KG1 (cell line): ENCODE measurements at places on chromosomes 7 and 10.

GRCh38 chr7:136030867-136031318 lies 53.7 kb upstream of the MTPN start:
- DNase-seq, result no peak

DNA sequence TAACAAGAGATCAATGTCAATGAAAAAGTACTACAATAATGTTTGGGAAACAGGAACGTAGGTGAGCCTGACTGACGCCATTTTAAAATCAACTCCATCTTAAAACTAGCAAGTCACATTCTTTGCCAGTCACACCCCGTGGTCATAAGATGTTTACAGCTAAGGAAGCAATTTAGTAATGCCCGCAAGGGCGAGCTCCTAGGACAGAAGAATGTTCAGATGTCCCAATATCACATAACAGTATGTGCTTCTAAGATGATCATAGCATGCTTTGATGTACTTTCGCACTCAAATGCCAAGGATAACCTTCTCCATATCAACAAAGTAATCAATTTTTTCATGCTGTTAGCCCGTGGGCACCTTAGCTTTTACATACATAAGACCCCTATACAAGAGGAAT lies 113.8 kb upstream of the EGFR start:
- DNase-seq, result no peak

DNA sequence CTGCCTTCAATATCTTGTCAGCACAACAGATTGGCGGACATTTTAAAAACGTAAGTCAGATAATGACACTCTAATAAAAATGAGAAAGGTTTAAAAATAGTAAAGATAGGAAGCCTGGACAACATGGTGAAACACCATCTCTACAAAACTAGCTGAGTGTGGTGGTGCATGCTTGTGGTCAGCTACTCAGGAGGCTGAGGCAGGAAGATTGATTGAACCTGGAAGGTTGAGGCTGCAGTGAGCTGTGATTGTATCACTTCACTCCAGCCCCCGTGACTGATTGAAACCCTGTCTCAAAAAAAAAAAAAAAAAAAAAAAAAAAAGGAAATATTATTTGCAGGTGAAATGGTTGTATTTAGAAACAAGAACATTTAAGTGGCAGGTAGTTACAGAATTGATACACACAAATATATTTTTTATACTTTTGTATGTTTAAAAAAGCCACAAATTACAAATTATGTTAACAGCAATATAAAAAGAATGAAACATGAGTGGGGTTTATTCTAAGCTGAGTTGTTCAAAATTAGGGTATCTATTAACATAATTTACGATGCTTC lies 141.9 kb downstream of the ADK start:
- DNase-seq, result no peak

GRCh38 chr7:100895701-100895955 lies at the start of gene ACHE:
Gene ACHE (minus strand): TSS chr7:100895888. CDS start chr7:100894232, 1,656 bp downstream.
- DNase-seq, result no peak

DNA sequence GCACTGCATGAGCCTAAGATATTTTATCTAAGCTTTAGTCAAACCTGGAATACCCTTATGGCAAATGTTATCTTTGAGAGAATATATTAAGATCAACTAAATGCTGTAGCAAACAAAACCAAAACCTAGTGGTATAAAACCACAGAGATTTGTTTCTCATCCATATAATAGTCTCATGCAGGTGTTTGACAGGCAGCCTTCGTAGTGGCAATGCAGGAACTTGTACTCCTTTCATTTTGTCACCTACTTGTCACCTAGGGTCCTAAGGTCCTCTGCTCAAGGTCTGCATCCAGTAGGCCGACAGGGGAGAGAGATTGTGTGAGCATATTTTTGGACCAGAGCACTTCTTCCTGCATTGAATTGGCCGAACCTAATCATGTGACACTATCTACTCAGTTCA lies 352.6 kb downstream of the GPR37 start:
- DNase-seq, result no peak

DNA sequence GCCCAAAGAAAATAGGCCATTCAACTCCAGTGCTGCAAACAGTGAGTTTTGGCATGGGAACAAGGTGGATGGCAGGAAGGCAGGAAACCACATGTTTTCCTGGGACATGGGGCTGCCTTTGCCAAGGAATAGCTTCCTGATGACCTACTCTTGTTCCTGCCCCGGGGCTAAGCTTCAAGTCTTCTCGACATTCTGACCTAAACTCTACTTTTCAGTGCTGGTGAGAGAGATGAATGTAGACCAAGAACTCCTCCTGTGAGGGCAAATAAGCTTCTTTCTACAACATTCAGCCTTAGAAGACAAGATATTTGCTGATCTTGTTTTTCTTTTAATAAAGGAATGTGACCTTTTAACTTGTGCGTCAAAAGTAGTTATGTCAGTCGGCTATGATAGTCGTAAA lies 199.0 kb downstream of the GPR37 start:
- DNase-seq, result no peak

DNA sequence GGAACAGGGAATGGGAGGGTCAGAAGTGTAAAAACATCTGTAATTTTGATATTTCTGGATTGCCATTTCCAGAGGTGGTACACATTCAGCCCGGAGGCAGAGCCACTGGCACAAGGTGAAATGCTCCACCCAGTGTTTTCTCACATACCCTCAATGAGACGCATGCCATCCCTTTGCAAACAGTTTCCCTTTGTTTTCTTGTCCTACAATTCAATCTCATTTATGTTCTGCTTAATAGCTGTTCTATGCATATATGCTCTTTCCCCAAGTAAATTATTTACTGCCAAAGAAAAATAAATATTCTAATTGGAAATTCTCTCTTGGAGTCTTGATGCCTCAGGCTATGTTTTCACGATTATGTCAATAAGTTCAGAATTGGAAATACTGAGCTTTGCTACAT lies 369.7 kb upstream of the AKR1E2 start:
- DNase-seq, result no peak

DNA sequence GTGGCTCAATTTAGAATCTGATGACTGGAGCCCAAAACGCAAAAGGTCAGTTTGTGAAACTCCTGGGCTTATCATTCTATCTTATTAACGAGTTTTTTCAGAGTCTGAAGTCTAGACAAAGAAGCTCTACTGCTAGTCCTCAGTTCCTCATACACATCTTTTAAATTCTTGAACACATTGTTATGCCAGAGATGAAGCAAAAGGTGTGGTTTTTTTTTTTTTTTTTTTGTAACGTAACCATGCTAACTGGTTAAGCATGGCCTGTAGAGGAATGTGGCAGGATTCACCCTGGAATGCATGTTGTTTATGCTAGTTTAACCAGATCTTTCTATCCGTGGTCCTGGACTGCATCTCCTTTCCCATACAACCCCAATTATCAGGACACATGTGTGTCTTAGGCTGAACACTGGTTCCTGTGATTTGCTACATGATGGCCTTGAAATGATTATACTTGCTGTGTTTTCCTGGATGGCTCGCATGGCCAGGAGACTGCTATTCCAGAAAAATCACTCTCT lies 79.3 kb upstream of the MDFIC start:
- no peak for DNase-seq

DNA sequence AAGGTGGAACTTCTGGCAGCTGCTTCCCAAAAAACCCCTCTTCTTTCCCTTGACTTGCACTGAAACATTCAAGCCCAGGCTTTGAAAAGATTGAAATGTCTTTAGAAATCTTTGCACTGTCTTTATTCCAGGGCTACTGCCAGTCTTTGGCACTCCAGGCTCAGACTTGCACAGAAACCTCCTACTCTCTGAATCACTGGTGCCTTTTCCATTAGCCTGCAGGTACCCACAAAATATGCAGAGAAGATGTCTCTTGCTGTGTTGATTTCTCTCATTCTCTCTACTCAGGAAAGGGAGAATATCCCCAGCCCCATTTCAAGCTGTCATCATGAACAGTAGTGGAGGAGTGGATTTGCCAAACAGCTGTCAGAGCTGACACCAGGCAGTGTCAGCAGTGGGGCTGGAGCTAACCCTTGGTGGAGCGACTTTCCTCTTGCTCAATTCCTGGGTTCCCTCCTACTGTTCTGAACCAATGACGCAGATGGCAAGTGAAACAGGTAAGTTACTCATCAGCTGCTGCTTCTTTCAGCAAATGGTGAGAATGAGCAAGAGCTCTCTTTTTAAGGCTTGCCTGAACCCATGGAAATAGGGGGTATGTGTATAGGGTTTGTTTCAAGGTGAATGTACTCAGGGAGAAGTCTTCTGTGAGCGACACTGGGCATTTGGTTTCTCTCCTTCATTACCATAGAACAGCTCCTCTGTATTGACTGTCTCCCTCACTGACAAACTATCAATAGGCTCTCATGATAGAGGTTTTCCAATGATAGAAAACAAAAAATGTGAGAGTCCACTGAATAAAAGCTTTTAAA lies 362.4 kb downstream of the ADRA2A start:
- no peak for DNase-seq

DNA sequence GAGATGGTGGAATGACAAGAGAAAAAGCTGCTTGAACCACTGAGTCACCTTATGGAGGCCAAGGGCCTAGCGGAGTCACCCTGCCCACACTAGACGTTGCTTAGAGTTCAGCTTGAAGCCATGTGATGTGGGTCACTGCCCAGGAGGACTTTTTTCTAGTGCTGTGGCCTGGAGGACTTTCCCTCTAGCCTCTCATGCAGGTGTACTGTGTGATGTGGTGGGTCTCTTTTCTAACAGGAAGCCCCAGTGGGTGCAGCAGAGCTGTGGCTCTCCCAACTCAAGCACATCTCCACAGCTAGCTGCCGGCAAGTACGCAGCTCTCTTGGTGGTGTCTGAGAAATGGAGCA lies 13.6 kb downstream of the POR start:
- no peak for DNase-seq

DNA sequence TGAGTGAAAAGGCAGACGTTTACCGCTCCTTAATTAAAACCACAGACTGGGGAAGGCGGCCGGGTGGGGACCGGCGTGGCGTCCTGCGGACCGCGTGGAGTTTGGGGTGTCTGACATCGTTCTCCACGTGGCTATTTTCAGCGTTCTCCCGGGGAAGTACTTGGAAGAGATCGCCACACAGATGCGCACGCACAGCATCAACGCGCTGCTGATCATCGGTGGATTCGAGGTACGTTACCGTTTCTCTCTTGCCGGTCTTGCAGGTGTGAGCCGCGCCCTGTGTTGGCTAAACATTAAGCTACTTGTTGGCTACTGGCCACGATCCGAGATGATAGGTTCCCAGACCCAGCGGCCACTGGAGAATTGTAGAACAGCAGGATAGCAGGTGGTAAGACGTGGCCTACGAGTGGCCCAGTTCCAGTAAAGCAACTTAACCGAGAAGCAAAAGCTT lies 51.3 kb downstream of the PFKP start:
- no peak for DNase-seq

- DNase-seq, result peak; percentile 40
Measured at GRCh38 chr10:74189999-74190421, 39.0 kb downstream of the ADK start.

DNA sequence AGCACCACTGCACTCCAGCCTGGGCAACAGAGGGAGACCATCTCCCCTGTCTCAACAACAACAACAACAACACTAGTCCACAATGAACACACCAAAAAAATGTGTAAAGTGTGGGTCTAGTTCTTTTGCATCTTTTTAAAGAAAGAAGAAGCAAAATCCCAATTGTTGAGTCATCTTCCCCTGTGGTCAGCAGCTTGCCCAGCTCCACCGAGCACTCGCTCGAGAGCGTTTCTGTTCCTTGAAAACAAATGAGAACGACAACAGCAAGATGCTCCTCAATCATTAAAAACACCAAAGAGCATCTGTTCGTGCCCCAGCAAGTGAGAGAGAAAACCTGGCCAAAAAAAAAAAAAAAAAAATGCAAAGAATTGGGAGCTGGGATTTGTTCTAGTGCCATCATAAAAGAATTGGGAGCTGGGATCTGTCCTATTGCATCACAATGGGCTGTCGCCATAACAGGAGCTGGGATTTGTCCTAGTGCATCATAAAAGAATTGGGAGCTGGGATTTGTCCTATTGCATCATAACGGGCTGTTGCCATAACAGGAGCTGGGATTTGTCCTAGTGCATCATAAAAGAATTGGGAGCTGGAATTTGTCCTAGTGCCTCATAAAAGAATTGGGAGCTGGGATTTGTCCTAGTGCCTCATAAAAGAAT lies 118.1 kb downstream of the PTPRN2 start:
- DNase-seq, result no peak

DNA sequence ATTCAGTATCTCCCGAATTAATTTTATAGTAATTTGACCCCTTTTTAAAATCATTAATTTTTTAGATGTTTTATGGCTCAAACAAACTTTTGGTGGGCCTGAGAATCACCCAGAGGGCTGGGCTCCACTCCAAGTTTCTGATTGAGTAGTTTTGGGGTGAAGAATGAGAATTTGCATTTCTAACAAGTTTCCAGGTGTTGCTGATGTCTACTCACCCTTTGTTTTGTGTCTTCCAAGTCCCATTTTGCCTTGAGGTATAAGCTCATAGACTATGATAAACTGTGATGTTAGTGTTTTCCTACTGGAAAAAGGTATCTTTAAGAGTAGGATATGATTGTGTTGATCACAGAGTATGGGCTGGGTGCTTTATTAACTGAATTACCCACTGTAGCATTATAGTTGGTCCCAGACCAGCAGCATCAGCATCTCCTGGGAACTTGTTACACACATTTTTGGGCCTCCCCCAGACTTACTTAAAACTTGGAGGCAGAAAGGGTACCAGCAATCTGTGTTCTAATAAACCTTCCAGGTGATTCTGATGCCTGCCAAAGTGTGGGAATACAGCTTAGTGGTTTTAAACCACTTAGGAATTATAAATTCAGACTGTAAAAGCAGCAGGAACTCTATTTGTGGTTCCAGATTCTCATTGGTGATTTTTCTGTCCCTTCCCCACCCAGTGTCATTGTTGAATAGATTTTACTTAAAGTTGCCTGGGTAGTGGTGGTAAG lies 19.1 kb downstream of the ZNRF2 start:
- DNase-seq, result no peak

- peak; percentile 7 for DNase-seq
Measured at GRCh38 chr7:86991771-86992191, 67.7 kb downstream of the ELAPOR2 start.

DNA sequence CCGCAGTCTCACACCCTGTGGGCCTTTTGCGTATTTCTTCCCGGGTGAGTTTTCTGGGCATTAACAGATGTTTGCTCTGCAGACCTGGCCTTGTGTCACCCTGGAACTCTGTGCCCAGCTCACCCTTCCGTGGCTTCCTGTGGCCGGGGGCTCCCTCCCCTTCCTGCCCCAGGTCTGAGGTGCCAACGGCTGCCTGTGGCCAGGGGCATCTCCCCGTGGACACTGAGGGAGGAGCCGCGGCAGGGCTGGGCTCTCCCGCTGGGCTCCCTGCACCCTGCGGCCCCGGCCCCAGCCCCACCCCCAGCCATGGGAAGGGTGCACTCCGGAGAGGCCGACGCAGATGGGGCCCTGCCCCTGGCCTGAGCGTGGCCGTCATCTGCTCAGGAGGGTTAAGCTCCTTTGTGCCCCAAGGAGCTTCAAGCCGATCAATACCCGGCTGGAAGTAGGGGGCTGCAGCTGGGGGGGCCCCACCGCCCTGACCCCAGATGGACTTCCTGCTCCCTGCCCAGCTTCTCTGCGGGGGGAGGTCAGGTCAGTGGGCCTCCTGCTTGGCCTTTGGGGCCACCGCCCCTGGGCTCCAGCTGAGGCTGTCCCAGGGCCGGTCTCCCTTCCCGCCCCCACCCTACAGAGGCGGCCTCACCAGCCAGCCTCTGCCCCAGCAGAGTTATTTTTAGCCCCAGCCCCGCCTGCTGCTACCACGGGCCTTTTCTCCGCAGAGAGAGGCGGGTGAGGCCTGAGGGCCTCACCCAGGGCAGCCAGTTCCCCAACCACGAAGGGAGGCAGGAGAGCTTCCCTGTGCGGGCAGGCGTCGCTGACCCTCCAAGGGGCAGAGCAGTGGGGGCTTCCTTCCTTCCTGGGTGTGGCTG lies 24.2 kb downstream of the PWWP2B start:
- DNase-seq, result peak; percentile 61
